Stimulated activated CD8-positive, alpha-beta memory T cell treated with anti-CD3 and anti-CD28 coated beads, Interleukin-2, amount 100 ng/mL, for 1 hour (primary cell): ENCODE measurements at places on chromosomes 2 and 18.

DNA sequence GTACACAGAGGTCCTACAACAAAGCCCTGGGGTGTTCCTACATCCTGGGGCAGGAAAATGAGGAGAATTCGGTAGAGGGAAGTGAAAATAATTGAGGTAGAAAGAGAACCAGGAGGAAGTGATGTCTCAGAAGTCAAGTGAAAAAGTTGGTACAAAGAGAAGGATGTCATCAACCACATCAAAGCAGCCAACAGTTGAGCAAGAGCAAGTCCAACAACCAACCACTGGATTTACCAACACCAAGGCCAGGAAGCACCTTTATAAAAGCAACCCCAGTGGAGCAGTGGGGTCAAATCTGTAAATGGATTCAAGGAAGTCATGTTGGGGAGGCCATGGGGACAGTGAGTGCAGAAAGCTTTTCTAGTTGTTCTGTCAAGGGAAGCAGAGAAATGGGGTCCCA is 360.4 kb downstream of the ZNF516 start:
- DNase-seq = no peak

- no peak for DNase-seq
Measured at GRCh38 chr2:136332436-136333095, 214.6 kb upstream of the CXCR4 start.

GRCh38 chr2:54966837-54967236 is 83.4 kb downstream of the RTN4 start:
- DNase-seq = no peak

- DNase-seq = no peak
Measured at GRCh38 chr2:239181074-239181902, 219.5 kb downstream of the HDAC4 start.

DNA sequence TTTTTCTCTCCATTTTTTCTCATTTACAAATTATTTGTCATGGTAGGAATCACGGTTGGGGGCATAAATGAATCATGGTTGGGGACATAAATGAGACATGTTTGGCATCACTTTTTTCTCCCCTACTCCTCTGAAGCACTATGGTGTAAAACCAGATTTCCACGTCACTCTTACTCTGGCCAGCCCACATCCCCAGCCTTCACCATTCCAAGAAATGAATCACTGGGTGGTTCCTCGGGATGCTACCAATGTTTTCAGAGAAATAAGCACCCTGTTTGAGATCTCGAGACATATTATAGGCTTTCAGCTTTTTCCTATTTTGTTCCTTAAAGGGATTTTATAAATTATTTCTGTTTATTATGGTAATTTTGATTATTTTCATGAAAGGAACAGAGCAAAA is 155.0 kb upstream of the SLC8A1 start:
- no peak for DNase-seq

- no peak for DNase-seq
Measured at GRCh38 chr2:190181123-190181669, 118.7 kb upstream of the MSTN start.

DNA sequence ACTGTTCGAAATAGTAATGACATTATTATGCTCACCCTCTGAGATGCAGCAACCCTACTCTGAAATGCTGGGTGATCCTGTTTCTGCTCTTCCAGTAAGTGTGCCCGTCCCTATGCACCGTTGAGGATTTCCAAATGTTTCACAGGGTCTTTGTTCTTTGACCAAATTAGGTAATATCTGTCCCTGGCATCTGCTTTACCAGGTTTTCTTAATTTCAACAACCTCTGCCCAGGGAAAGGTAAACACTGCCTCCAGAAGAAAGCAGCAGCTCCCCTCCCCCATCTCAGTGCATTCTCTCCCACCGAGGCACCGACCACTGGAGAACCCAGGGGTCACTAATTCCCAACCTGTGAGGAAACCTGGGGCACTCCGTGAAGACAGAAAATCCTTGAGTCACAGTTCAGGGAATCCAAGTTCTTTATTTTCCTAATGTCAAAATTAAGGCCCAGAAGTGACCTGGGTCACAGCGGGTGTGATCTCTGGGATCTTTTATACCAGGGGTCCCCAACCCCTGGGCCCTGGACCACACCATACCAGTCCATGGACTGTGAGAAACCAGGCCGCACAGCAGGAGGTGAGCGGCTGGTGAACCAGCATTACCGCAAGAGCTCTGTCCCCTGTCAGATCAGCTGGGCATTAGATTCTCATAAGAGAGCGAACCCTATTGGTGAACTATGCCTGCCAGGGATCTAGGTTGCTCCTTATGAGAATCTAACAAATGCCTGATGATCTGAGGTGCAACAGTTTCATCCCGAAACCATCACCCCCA is 1.2 kb upstream of the GRB14 start:
- DNase-seq = no peak

- no peak for DNase-seq
Measured at GRCh38 chr18:13254971-13255927, 36.7 kb downstream of the LDLRAD4 start.

- DNase-seq = no peak
Measured at GRCh38 chr2:170820757-170821530, 4.3 kb downstream of the GAD1 start.

- no peak for DNase-seq
Measured at GRCh38 chr18:8484951-8485350, 124.3 kb upstream of the RAB12 start.

GRCh38 chr2:54864727-54865126 is 141.3 kb downstream of the EML6 start:
- DNase-seq = no peak

- DNase-seq = no peak
Measured at GRCh38 chr2:219490186-219490585, 8.5 kb upstream of the GMPPA start.

DNA sequence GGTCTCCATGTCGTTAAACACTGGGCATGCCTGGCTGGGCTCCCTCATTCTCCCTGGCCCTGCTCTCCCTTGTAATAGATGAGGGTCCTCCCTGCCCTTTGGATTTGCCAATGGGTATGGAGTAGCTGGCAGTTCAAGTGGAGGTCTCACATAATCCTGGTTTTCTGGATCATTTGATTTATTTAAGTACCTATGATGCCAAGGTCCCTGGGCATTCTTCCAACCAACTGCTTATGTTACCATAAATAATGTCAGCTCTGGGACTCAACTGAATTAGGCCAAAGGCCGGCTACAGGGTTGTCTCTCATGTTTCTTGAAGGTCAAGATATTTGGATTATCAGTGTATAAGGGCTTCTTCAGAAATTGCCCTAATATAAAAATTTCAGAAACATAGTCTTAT is 104.9 kb upstream of the LYPD6 start:
- DNase-seq = no peak

DNA sequence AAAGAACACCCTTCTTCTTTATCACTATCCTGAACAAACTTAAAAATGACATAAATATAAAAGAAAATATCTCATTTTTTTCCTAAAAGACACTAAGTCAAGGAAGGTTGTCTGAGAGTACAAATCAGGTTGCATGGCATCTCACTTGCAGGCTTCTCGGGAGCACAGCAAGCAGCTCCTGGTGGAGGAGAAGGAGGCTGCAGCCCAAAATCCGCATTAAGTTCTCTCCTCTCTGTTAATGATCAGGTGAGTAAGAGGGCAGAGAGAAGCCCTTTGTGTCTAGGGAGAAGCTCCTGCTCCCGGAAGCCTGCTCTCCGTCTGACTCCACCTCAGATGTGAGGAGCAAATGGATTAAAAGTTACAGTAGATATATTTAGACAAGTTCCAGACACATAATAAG is 35.0 kb upstream of the DOK6 start:
- no peak for DNase-seq

GRCh38 chr2:73081181-73081671 is 9.7 kb upstream of the SFXN5 start:
- no peak for DNase-seq

DNA sequence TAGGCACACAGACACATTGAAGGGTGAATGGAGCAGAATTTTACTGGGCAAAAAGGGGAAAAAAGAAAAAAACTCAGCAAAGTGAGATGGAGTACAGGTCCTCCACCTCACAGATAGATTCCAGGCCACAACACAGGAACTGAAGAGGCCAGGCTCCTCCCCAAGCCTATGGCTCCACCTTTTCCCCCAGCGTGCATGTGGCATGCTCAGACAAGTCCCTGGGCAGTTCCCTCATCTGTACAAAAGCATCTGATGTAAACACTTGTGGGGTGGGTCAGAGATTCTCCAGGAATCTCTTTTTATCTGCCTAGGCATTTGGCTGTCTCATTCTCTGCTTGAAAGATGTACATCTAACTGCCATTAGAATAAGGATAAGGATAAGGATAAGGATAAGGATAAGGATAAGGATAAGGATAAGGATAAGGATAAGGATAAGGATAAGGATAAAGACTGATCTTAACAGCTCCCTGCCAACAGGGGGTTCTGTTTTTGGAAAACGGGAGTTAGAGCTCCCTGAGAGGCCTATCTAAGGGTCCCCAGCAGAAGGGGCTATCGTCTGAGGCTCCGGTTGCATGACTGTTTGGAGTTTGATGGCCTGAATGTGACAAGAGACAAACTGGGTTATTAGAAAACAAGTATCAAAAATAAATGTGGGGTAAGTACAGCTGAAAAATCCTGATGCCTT is 17.2 kb upstream of the ASXL3 start:
- no peak for DNase-seq

DNA sequence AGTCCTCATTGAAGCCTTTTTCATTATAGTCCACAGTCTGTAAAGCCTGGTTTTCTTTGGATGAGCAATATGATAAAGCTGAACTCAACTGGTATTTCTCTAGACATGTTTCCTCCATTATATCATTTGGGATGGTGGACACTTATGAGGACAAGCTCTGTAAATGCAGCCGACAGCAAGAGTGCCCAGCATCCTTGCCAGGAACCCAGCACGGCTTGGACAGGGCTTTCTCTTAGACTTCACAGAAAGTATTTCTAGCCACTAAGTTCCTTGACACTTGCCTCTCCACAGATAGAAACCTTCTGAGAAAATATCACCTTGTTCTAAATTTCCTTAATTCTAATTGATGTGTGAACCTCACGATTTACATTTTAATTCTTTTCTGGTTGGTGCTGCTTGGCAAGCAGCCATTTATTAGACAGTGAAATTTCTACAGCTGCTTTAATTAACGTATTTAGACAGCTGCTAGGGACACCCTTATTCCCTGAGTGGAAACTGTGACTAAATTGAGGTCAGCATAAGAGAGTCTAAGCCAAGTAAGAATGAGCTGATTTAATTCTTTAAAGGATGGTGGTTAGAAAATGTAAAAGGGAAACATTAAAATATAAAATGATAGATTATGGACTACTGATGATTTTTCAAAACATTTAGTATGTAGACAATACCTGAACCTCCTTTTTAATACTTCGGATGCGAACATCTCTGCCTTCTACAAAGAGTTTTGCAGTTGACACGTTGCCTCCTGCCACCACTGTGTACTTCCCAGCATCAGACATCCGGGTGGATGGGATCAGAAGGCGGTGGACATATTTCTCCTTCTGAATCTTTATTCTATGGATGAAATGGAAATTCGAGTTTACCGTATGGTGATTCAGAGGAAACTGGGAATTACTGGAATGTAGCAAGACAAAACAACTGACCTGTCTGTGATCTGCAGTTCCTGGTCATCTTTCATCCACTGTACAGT is 39.8 kb downstream of the TTN start:
- no peak for DNase-seq

GRCh38 chr2:54054774-54055173 is 60.6 kb upstream of the ACYP2 start:
- no peak for DNase-seq

DNA sequence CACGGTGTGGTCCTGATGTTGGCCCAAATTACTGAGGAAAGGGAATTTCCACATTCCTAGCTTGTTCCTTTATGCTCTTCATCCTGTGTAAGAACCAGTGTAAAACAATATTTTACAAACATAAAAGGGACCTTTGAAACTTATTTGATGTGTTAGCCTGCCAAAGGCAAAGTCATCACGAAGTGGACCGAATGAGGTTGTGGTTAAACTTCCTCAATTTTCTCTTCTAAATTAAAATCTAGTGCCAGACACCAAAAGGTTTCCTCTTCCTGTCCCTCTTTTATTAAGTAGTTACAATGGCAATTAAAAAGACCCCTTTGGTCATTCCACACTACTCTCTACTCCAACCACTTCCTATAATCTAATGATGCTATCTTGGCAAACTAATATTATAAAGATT is 279.8 kb downstream of the AFF3 start:
- no peak for DNase-seq

DNA sequence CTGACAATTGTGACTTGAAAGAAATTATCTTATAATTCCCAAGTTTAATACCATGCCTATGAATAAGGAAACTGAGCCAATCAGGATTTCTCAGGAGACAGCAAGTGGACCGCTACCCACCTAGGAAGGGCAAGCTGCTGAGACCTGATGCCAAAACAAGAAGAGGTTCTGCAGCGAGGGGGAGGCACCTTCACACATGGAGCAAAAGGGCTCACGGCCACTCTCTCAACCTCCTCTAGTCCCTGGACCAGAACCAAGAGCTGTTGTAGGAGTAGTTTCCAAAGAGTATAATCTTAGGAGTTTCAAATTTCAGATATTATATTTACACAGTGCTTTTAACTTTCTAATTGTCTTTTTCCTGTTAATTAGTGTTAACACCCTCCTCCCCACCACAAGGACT is 154.7 kb upstream of the ETAA1 start:
- no peak for DNase-seq

DNA sequence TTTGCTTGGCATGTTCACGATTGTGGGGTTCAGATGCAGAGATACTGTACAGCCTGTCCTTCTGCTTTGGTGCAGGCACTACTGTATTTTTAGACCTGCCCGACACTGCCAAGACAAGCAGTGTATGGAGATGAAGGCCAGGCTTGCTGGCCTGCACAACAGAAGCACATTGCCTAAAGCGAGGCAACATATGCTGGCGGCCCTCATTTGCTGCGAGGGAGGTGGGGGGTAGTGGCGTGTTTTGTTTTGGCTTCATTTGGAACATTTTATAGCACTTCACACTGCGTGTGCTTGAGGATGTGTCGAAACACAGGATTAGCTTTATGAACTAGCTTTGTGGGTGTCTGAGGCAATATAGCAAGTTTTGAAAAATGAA is 27.0 kb downstream of the TMEM182 start:
- DNase-seq = no peak
